H1 (cell line): ENCODE measurements at places on chromosomes 13 and 19. TPM values are rescaled to one million over a fixed set of nuclear protein-coding genes. Genes with fewer than 3 reads are reported as not detected.

- H3K27ac ChIP-seq, result no peak overlapping the region
- H3K4me1 ChIP-seq, result peaks cover 4% of the 10 kb centered on the region; the same call in 1 of the 2 replicates
- DNase-seq, result no peak
- no peaks in the 10 kb centered on the region for H3K36me3 ChIP-seq
- H3K27me3 ChIP-seq, result no peaks in the 10 kb centered on the region
These were observed 33.1 kb upstream of the CYP2S1 start for GRCh38 chr19:41159881-41160280.

DNA sequence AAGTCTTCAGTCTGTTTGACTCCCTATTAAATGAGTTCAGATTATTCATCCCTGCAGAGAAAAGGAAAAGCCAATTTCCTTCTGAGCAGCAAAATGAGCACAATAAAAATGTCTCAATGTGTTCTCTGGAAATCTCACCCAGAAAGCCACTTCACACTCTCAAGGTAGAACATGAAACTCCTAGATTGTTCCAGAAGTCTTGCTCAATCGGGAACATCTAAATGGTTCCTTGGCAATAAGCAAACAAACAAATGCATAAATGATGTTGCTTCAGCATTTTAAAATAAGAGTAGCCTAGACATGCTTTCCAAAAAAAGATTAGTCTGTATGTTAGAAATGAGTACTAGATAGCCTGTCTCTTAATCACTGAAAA lies 59.7 kb upstream of the TNFRSF19 start:
- DNase-seq, result no peak
- no peaks in the 10 kb centered on the region for H3K36me3 ChIP-seq
- no peak overlapping the region for H3K4me3 ChIP-seq
- no peak overlapping the region for H3K27ac ChIP-seq

DNA sequence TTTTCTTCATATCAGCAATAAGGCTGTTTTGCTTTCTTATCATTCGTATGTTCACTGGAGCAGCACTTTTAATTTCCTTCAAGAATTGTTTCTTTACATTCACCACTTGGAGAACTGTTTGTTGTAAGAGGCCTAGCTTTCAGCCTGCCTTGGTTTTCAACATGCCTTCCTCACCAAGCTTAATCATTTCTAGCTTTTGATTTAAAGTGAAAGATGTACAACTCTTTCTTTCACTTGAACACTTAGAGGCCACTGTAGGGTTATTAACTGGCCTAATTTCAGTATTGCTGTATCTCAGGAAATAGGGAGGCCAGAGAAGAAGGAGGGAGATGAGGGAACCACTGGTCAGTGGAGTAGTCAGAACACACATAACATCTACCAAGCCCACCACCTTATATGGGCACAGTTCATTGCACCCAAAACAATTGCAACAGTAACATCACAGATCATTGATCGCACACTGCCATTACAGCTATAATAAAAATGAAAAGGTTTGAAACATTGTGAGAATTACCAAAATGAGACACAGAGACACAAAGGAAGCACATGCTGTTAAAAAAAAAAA lies 181.4 kb upstream of the TUBA3C start:
- H3K27me3 ChIP-seq, result no peaks in the 10 kb centered on the region
- no peaks in the 10 kb centered on the region for H3K4me1 ChIP-seq
- H3K36me3 ChIP-seq, result no peaks in the 10 kb centered on the region
- no peak overlapping the region for H3K4me3 ChIP-seq

DNA sequence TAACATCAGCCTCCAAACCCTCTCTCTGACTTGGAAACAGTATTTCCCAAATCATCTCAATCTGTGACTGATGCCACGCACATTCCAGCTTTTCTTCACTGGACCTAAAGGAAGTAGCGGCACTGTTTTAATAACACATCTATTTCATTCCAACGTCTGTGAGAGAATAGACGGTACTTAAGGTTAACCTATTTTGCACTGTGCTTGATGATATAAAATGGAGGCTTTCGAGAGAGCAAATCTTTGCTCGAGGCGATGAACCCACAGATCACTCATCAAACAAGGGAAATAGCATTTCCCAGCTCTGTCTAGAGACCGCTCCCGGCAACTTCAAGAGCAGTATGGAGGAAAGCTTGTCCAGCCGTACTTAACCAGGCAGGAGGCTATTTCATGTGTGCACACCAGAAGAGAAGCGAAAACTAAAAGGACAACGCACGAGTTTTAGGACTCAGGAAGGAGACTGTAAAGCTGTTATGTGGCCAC lies 2.9 kb downstream of the UBL3 start:
- H3K27ac ChIP-seq, result no peak overlapping the region
- no peaks in the 10 kb centered on the region for H3K27me3 ChIP-seq
- peak overlapping the region; percentile 47 for H3K4me3 ChIP-seq
- H3K36me3 ChIP-seq, result no peaks in the 10 kb centered on the region
- H3K4me1 ChIP-seq, result peaks cover 3% of the 10 kb centered on the region

DNA sequence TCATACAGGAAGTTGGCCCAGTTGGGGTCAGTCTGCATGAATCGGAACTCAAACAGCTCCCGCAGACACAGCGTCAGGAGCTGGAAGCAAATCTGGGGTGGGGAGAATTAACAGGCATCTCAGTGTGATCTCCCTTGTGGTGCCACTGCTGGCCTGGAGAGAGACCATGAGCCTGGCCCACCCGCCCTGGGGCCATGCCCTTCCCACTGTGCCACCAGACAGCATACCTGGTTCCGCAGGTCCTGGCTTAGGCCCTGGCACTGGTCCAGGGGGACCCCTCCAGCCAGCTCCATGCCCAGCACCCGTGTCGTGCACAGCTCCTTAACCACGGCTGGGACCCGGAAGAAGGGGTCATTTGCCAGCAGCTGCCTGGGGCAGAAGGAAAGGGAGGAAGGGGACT lies 9.6 kb upstream of the NUMBL start:
- no peak for DNase-seq
- H3K4me1 ChIP-seq, result no peaks in the 10 kb centered on the region
- no peak overlapping the region for H3K27ac ChIP-seq
- peaks cover 25% of the 10 kb centered on the region; the same call in 1 of the 2 replicates for H3K36me3 ChIP-seq
- no peak overlapping the region for H3K4me3 ChIP-seq

DNA sequence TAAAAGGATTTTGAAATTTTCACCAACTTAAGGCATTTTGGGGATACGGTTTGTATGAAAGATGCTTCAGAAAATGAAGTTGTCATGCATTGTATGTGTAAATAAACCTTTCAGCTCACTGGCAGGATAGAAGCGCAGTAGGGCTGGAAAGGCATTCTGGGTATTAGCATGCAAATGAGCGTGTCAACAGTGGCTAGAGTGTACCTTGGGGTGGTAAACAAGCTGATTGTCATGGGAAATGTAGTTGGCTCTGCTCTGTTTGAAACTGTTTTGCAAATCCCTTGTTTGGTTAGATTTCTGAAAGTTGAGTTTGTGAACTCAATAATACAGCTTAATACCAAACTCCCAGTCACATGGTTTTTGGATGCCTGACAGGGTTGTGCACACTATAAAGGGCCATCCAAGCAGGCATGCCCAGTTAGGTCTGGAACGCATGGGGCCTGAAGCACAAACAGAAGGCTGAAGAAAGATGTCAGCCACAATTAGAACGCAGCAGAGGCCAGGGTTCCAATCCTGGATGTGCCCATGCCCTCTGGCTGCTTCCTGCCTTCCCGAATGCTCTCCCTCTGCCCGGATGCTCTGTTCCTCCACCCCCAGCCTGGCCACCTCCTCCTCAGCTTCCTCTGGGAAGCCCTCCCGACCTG lies 14.6 kb downstream of the GSX1 start:
- no peak for DNase-seq
- H3K4me1 ChIP-seq, result peaks cover 10% of the 10 kb centered on the region
- H3K27me3 ChIP-seq, result peaks cover 29% of the 10 kb centered on the region; the same call in 1 of the 2 replicates
- H3K4me3 ChIP-seq, result no peak overlapping the region

DNA sequence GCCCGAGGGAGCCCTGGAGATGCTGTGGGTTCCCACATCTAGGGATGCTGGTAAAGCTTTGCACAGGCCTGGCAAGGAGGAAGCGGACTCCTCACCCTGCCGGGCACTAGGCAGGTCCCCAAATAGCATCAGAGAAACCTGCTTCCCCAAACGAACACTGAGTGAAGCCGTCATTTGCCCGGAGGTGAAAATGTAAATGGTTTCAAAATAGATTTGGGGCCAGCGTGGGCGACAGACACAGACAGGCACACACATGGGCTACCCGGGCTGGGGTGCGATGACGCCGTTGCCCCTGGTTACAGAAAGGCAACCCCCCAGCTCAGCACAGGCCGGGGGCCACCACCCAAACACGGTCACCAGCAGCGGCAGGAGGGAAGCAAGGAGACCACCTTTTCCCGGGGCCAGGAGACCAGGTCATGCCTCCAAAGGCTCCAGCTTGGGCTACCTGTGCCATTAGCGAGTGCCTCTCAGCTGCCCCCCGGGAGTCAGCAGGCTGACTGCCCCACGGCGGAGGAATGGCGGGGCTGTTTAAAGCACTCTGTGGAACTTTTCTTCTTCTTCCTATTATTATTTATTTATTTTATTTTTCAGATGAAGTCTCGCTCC lies 47.5 kb upstream of the NDUFS7 start:
- no peaks in the 10 kb centered on the region for H3K4me1 ChIP-seq
- no peaks in the 10 kb centered on the region for H3K36me3 ChIP-seq
- no peak overlapping the region for H3K27ac ChIP-seq
- DNase-seq, result no peak

ONECUT3 gene
- not detected in 2 replicates for total RNA-seq

- DNase-seq, result no peak
- no peaks in the 10 kb centered on the region for H3K27me3 ChIP-seq
- no peak overlapping the region for H3K4me3 ChIP-seq
- no peak overlapping the region for H3K27ac ChIP-seq
These were observed 109.4 kb downstream of the SACS start for GRCh38 chr13:23323946-23324709.

GRCh38 chr19:5282901-5283300 lies 57.7 kb downstream of the PTPRS start:
- no peak for DNase-seq
- no peak overlapping the region for H3K4me3 ChIP-seq
- 0 out of 2 replicates have a peak, but pooled peaks cover 3% of the 10 kb centered on the region for H3K36me3 ChIP-seq
- H3K4me1 ChIP-seq, result no peaks in the 10 kb centered on the region

C1QTNF9B gene
- not detected in 2 replicates for total RNA-seq

GFY gene
- 0.93 and 1.1 TPM in 2 replicates for total RNA-seq

MBD3L3 gene
- not detected in 2 replicates for total RNA-seq

GRCh38 chr19:29448046-29448445 lies 77.7 kb upstream of the VSTM2B start:
- no peaks in the 10 kb centered on the region for H3K4me1 ChIP-seq
- H3K4me3 ChIP-seq, result no peak overlapping the region
- no peaks in the 10 kb centered on the region for H3K27me3 ChIP-seq
- no peak overlapping the region for H3K27ac ChIP-seq

ZNF584 gene
- total RNA-seq, result 4.5 and 5.2 TPM in 2 replicates

DNA sequence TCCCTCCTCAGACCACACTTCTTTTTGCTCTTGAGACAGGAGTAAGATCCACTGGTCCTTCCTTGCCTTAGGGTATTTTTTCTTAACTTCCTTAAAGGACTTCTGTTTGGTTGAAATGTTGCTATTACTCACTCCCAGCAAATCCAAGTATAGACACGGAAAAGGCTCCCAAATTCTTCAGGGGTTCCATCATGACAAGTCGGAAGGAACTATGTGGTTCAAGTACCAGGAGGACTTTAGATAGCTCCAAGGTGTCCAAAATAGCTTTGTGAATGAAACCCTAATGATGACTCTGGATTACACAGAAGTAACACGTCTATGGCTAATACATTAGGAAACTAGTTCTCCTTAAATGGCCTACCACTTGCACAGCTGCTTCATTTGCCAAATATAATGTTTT lies 238.7 kb downstream of the KCTD12 start:
- no peak overlapping the region for H3K27ac ChIP-seq
- no peaks in the 10 kb centered on the region for H3K36me3 ChIP-seq
- no peak for DNase-seq
- H3K4me1 ChIP-seq, result no peaks in the 10 kb centered on the region

FXYD1 gene
- 8.1 and 10.3 TPM in 2 replicates for total RNA-seq

DNA sequence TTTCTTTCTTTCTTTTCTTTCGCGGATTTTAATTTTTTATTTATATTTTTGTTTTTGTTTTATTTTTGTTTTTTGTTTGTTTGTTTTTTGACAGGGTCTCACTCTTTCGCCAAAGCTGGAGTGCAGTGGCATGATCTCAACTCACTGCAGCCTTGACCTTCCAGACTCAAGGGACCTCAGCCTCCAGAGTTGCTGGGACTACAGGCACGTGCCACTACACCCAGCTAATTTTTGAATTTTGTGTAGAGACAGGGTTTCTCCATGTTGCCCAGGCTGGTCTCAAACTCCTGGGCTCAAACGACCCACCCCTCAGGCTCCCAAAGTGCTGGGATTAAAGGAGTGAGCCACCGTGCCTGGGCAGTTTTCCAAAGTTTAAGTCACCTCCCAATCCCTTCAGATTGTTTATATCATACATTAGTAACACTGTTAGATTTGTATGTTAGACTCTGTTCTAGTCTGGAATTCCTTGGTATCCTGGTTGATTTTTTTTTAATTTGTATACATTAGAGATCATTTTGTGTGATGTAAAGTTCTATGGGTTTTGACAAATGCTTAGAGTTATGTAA lies 597.3 kb downstream of the DCT start:
- DNase-seq, result no peak
- no peak overlapping the region for H3K4me3 ChIP-seq
- no peak overlapping the region for H3K27ac ChIP-seq
- no peaks in the 10 kb centered on the region for H3K27me3 ChIP-seq
- no peaks in the 10 kb centered on the region for H3K4me1 ChIP-seq
- no peaks in the 10 kb centered on the region for H3K36me3 ChIP-seq
